Stimulated activated naive CD8-positive, alpha-beta T cell treated with anti-CD3 and anti-CD28 coated beads, Interleukin-15, Interleukin-2, amounts not matched to agents 100 U/mL and 50 U/mL, for 24 hours (primary cell): ENCODE measurements at places on chromosomes 3 and 15.

DNA sequence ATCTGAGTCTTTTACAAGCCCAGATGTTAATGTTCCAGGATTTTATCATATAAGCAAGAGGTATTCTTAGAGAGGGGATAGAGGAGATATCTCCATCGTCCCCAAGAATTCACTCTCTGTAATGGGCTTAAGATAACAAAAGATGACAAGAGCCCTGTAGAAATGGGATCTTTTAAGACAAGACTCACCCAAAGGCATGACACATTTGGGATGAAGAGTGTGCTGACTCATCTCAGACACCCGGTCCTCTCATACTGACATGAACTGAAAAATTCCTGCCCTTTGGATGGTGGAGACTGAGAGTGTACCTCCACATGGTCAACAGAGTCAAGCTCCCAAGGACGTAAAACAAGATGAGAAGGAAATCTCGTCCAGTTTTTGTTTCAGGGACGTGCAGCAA, 11.0 kb downstream of the LEKR1 start:
- no peak for DNase-seq

DNA sequence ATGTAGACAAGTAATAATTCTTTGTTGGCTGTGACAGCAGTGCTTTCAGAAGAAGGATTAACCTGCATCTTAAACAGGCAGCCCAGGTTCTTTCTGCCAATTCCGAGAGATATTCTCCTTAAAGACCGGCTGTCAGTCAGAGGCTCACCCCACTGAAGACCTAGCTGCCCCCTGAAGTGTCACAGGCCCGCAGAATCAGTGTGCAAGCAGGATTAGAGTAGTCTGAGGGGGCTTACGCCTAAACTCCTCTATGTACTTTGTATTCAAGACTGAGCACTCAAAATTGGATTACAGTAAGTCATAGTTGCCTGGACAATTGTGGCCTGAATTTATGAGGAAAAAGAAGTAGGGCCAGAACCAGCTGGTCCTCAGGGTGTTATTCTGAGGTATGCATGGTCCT, 342.9 kb downstream of the CLSTN2 start:
- DNase-seq, result no peak

- DNase-seq, result peak; percentile 91
Observed at GRCh38 chr15:63600616-63601025, 3.4 kb downstream of the FBXL22 start.

GRCh38 chr3:186955898-186956696, 25.8 kb downstream of the ST6GAL1 start:
- no peak for DNase-seq

DNA sequence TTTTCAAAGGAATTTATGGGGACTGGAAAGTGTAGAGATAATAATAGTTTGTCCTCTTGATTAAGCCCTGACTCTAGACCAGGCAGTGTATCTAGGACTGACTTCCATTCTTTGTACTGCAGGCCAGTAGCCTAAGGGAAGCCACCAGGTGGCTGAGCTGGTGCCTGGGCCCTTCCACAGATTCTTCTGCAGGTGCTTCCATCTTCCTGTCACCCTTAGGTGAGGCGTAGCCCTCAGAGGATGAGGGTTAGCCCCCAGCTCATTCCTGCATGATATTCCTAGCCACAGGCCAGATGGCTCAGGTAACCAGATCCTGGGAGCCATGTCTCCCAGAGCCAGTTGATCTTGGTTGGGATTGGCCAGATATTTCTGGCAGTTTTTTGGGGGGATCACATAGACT, 169.0 kb upstream of the IL12A start:
- no peak for DNase-seq

DNA sequence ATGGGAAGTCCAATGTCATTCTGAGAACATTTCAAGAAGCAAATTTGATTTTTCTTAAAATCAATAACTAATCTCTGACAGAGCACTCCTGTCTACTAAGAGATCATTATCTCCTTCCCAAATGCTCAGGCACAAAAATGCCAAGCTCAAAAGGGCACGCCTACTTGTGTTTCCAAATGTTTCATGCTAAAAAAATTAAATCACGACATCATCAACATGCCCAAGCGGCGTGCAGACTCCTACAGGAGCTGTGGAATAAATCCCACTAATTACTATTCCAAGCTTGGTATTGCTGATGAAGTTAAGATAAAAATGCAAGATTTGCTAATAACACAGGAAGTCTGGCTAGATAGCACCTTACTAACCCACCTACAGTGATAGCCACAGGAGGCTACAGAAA, 140.8 kb downstream of the OSBPL10 start:
- no peak for DNase-seq

DNA sequence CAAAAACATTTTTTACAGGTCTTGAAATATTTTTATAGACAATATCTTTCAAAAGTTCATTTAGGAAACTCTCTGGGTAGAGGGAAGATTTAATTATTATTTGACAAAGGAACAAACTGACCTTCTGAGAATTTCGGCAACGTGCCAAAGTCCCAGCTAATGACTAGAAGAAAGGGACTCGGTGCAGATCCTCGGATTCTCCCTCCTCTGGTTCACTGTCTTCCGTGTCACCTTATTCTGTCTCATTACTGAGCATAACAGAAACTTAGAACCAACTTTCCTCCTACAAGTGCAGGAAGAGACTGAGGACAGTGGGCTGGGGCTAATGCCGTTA, 339.1 kb downstream of the MECOM start:
- no peak for DNase-seq

DNA sequence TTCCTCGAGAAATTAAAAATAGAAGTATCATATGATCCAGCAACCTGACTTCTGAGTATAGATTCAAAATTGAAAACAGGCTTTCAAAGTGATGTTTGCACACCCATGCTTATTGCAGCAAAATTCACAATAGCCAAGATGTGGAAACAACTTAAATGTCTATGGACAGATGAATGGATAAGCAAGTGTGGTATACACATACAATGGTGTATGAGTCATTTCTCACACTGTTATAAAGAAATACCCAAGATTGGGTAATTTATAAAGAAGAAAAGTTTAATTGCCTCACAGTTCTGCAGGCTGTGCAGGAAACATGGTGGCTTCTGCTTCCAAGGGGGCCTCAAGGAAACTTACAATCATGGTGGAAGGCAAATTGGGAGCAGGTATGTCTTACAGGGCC, 100.8 kb downstream of the KLF13 start:
- DNase-seq, result no peak

DNA sequence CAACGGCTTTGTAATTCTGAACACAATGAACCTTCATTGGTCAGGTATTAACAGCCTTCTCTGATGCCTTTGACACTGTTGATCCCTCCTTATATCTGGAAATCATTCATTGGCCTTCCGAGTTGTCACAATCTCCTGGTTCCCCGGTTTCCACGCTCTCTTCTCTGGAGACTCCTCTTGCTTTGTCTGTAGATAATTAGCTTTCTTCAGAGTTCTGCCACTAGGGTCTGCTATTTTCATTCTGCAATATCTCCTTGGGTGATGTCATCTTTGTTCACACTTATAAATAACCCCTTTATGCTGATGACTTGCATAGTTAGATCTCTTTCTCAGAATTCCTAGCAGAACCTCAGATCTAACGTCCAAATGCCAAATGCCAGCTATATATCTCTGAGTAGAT, 583.8 kb upstream of the ZNF717 start:
- DNase-seq, result no peak

GRCh38 chr3:185813691-185814215, 11.1 kb downstream of the IGF2BP2 start:
- DNase-seq, result no peak

DNA sequence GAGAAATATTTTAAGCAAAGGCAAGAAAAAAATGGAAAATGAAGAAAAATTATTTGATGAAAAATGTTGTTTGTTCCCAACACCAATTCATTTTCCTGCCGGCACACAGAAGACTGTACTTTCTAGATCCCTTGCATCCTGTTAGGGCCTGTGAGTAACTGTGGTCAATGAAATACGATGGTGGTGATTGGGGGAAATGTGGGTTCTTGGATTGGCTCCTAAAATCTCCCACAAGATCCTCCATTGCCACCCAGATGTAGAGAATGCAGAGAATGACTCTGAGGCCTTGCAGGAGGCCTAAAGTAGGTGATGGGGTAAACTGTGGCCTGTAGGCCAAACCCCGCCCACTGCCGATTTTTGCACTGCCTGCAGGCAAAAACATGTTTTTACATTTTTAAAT, 46.3 kb upstream of the C3orf70 start:
- no peak for DNase-seq

- no peak for DNase-seq
Observed at GRCh38 chr3:55309336-55309735, 177.8 kb downstream of the WNT5A start.

GRCh38 chr15:78752492-78753358, 58.5 kb downstream of the ADAMTS7 start:
- DNase-seq, result no peak

DNA sequence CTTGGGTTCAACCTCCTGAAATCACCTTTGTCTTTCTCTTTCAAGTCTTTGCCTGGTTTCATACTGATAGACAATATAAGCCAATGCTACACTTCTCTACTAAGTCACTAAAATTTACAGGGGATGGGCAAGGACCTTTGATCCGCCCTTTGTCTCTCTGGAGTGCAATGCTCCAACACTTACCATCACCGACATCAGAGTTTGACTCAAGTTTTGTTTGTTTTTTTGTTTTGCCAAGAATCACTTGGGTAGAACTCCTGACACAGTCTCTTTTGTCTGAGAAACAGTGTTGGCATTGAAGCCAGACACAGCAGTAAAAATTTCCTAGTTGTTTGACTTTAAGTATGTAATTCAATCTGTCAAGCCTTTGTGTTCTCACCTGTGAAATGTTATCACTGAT, 29.3 kb downstream of the NFKBIZ start:
- no peak for DNase-seq

- DNase-seq, result no peak
Observed at GRCh38 chr15:68241088-68241935, 11.8 kb upstream of the CLN6 start.

- DNase-seq, result no peak
Observed at GRCh38 chr3:143605233-143605950, 242.9 kb downstream of the SLC9A9 start.
